HTR-8/SVneo (cell line): ENCODE measurements at places on chromosomes 4 and X.

- peak; percentile 62 for DNase-seq
Measured at GRCh38 chrX:147911192-147912022, at the start of gene FMR1. TSS of gene FMR1 (plus strand) at chrX:147911919. CDS start at chrX:147912180, 261 bp downstream.

DNA sequence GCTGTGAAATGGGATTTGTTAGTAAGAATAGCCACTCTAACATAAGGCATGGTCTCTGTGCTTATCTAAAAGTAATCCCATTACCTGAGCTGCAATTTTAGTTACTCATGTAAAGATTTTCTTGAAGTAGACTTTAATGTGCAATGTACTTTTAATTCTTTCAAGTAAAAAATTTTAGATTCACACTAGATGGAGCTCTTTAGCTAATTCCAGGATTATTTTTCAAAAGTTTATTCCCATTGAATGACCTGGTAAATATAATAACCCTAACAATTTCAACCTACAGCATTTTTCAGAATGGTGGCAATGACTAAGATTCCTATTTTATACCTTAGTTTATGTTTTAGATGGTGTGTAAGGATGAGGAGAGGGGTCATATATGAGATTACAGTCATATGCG is 18.1 kb downstream of the USP38 start:
- DNase-seq = no peak

- no peak for DNase-seq
Measured at GRCh38 chr4:38671592-38671940, 7.6 kb downstream of the KLF3 start.

DNA sequence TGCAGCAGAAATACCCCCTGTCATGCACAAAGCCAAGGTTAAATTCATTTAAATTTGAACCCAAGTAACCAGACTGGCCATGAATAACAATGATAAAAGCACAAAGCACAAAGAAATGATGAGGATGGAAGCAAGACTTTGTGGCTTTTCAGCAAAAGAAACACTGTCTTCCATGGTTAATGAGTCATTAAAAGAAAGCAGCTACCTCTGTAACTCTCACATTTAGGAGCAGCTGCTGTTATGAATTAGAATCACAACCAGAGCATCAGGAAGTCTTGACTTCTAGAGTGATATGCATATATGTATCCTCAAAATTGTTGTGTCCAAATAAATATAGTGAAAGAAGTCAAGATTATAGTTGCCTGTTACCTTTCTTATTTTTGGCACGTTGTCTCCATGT is 70.7 kb upstream of the RPS6KA6 start:
- DNase-seq = no peak

DNA sequence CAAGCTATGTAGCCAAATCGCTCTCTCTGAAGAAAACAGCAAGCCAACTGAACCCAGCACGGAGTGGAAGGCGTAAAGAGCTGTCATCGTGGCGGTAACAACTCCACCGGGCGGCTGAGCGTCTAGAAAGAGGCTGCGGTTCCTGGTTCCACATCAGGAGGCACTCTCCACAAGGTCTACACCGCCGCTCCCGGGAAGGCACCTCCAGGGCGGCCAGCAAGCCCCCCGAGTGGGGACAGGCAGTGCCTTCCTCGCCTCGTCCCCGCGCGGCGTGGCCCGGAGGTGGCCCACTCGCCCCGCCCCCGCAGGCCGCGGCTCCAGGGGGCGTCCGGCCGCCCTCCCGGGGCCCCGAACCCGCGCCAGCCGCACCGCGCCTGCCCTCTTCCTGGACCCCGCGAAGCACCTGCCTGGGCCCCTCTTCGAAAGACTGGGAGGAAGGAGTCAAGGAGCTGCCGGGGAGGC is 755 bp downstream of the KLHL8 start:
- no peak for DNase-seq

DNA sequence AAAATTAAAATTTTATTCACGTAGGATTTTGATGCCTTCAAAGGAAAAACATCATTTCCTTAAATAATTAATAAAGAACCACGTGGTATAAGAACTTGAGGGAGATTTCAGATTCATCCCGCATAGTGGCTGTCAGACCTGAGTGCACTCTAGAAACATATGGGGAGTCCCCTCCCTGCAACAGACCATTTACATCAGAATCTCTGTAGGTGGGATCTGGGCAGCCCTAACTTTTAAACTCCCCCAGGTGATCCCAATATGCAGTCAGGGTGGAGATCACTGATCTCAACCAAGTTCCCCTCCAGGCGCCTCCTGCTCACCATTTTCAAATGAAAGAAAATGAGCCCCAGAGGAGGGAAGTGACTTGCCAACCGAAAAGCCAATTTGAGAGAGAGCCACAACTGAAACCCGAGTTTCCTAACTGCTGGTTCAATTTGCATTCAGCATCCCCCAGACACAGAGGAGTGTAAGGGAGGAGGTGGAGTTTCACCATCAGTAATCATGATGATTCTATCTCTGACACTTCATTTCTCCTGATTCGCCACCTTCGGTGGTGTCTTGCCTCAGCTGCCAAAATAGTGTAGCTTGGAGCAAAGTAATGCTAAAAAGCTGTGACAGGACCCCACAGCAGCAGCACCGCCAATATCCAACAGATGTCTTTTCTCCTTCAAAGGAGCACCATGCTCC is 11.4 kb downstream of the RNF150 start:
- no peak for DNase-seq

DNA sequence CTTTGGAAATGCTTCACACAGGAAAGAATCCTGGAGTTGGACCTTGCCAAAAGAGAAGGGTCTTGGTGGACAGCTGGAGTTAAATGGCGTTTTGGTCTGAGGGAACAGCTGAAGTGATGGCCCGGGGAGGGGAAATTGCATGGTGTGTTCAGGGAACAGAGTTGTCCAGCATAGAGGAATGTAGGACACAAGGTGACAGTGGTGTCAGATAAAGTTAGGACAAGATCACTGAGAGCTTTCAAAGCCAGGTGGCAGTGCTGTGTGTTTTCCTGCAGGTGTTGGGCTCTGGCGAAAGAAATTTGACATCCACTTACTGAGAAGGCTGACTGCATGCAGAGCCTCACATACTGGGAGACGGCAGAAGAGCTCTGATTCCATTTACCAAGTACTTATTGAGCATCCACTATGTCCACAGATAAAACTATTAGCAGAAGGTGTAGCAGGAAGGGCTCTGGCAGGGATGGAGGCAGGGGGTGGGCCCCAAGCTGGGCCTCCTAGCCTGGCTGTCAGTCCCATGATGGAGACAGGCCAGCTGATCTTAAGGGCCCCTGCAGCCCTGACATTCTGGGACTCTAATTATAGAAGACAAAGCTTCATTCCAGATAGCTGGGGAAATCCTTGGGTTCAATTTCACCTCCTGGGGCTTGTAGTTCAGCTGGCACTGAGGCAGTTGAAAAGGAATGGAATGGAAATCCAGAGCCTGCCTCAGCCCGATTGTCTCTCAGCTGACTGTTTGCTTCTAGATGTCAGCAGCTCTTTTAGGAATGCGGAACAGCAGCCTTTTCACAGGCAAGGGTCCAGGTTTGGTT is 150.2 kb upstream of the MAMLD1 start:
- DNase-seq = no peak

DNA sequence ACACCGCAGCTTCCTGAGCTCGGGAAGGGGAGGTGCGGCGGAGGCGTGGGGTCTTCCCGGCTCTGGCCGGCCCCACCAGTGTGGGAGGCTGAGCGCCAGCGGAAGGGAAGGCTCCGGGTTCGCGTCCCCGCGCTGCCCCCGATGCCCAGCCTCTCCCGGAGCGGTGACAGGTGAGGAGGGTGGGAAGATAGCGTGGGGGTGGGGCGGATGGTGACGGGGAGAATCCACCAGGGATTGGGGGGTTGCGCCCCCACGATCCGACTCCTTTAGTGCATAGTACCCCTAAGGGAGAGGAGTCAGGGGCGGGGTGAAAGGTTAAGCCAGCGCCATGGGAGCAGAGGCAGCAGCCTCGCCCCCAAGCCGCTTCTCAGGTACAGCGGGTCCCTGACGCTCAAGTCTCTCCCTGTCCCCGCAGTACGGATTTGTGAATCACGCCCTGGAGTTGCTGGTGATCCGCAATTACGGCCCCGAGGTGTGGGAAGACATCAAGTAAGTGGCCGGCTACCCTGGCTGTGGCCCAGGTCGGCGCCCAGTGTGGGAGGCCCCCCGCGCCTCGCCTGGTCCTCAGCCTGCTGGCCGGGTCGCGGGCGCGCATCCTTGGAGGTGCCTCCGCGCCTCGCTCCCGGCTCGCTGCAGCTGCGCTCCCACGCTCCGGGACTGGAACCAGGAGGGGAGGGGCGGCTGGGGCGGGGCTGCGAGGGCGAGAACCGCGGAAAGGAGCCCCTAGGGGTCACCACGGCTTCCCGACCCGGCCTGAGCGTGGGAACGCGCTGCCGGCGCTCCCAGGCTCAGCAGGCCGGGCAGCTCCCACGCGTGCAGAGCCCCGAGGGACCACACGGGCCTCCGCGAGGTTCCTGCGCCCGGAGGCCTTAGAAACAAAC is 791 bp downstream of the GUCY1B1 start:
- DNase-seq = peak; percentile 32
